Ovary (tissue), 10 donors: ENCODE measurements at places on chromosomes 5 and 9. TPM values are rescaled to one million over a fixed set of nuclear protein-coding genes. Genes with fewer than 3 reads are reported as not detected.

DNA sequence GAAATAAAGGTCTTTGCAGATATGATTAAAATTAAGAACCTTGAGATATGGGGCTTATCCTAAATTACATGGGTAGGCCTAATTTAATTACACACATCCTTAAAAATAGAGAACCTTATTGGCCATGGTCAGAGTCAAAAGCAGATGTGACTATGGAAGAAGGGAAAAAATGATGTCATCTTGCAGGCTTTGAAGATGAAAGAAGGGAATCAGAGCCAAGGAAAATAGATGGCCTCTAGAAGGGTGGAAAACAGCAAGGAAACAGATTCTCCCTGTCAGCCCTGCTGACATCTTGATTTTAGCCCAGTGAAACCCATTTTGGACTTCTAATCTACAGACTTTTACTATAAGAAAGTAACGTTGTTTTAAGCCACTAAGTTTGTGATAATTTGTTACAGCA is 37.6 kb upstream of the KCNN2 start:
- no peak for DNase-seq

GRCh38 chr5:59666440-59667068 is 227.0 kb downstream of the PDE4D start:
- DNase-seq: no peak

DNA sequence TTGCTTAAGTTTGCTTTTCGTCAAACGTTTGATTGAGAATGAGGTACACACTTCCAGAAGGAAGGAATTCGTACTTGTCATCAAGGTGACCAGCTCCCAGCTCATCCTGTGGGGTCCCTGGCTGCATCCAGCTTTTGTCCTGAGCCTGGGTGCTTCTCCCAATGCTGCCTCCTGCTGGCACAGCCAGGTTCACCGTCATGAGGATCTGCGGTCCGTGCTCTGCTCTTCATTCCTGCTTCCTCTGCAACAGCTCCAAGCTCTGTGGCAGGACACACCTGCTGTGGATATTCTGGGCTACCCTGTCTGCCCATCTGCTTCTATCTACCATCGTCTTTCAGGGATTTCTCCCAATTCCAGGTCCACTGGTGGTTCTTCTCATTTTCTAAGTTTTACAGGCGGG is 13.3 kb upstream of the UBE2QL1 start:
- no peak for DNase-seq

DNA sequence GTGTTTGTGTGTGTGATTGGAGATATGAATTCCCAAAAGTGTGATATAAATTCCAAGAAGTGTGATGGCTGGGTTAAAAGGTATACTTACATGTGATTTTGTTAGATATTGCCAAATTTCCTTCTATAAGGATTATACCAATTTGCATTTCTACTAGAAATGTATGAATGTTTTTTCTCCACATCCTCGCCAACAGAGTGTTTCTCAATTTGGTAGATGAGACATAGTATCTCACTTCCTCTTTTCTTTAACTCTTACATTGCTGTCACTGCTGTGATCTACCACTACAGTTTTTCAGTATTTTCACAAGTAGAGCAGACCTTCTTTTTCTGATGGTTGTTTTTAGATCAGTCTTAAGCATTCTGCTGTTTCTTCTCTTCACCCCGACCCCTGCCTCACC is 111.3 kb downstream of the FER start:
- no peak for DNase-seq

GRCh38 chr5:165360366-165360765 is 1854.9 kb downstream of the MAT2B start:
- DNase-seq: no peak

The OR1J2 gene
- total RNA-seq: not detected

The MARCHF3 gene
- 5.6 TPM for total RNA-seq

The CTSV gene
- not detected for total RNA-seq

The EIF4E1B gene
- total RNA-seq: not detected

The PCDHB13 gene
- 4.5 TPM for total RNA-seq

The RNF208 gene
- 5.2 TPM for total RNA-seq
